ENCODE measurements at places on chromosomes 7 and 10.

DNA sequence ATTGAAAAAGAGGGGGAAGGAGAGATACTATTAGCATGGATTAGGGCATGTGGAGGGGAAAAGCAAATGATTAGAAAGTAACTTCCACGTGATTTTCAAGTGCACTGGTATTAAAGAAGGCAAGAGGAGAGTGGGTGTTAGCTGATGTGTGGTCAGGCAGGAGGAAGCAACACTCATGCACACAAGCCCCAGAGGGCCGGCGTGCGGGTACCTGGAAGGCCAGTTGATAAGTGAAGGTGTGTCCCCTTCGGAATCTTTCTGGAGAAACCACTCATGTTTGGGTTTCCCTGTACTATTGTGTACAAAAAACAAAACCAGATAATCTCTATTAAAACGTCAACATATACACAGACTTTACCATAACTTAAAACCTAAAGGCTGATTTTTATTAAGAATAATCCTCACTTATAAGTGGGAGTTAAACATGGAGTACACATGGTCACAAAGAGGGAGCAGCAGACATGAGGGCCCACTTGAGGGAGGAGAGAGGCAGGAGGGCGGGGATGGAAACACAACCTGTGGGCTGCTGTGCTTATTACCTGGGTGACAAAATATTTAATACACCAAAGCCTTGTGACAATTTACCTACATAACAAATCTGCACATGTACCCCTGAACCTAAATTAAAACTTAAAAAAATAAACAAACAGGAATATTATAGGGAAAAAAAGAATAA, 98.9 kb downstream of the SVIL start:
- no peak for DNase-seq

DNA sequence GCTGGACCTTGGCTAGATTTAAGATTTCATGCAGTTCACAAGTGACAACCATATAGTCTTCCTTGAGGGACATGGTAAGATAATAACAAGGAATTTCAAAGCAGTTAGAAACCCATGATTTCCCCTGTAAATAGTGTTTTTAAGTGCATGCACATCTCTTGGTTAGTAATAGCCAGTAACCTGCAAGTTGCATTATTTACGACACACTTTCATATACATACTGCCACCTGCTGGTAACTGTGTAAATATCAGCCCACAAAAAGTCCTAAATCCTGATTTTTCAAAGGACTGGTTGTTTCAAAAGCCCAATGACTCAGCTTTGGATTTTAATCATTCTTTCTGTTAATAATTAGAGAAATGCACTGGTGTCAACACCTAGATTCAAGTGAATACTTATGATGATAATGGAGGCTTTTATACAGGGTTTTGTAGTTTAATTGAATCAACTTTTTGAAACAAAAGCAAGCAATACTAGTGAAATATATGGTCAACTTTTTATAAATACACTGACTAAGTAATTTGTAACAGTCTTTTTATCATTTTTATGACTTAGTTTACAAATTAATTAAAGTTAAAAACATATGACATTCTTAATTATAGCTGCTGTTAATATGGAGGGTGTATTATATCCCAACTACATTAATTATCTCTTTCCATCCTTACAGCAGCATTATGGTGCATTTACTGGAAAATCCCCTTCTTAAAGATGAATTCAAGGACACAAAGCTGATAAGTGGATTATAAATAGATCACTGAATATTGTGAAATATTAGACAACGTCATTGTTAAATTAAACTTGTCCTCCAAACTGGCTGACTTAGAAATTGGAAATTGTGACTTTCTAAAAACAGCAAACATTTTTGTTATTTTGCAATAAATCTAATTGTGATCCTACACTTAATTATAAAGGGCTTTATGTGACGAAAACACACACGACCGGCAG, 367.7 kb upstream of the SEMA3D start:
- peak; percentile 1 for DNase-seq

DNA sequence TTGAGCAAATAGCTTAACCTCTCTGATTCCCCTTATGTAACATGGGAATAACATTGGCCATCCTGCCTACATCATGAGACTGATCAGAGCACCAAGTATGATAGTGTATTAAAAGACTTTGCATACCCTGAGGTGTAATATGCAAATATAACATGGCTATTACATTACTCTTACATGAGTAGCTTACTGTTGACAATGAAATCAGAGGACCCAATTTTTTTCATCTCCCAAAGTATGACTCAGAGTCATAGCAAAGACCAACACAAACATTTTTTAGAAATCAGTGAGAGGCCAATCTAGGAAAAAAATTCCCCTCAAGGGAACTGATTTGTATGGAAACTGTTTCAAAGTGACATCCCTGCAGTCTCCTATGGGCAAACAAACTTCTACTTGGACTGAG, 47.0 kb upstream of the TMEM140 start:
- no peak for DNase-seq

- no peak for DNase-seq
Measured at GRCh38 chr10:132878091-132878729, 64.2 kb downstream of the CFAP46 start.

GRCh38 chr10:63236113-63236935, 103.2 kb downstream of the NRBF2 start:
- no peak for DNase-seq

DNA sequence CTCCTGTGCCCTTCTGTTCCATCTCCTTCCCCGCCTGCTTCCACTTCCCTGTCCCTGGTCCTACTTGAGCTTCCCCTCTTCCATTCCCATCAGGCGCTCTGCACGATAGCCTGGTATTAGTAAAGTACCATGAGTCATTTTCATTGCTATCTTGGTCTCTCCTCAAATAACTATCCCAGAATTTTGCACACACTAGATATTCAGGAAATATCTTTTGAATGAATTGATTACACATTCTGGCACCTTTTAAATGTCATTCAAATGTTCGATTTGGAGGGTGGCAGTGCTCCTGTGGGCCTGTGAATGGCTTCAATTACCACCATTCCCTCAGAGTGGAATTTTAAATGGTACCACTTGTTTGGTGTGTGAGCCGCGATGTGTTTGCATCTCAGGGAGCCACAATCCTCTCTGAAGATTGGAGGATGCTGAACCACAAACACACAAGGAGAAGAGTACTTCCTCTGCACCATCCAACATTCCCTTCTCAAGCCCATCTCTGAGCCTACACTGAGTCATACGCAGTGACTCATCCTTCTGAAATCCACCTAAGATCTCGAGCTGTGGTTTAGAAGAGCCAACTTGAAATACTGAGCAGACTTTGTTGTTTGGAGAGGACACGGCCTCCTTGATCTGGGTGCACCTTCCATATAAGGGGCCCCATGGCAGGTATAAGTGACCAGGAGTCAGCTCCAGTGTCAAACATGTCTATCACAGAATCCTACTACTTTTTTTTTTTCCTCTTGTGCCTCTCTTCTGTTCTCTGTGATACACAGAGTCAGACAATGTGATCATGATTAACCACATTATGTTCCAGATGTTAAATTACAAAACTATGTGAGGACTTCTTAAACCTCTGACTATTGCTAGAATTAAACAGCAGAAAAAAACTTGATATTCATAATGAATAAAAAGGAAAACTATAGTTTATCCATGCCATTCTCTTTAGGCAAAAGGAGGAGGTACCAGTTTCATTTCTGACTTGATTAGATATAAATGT, 81.9 kb downstream of the BMPER start:
- DNase-seq, result no peak

DNA sequence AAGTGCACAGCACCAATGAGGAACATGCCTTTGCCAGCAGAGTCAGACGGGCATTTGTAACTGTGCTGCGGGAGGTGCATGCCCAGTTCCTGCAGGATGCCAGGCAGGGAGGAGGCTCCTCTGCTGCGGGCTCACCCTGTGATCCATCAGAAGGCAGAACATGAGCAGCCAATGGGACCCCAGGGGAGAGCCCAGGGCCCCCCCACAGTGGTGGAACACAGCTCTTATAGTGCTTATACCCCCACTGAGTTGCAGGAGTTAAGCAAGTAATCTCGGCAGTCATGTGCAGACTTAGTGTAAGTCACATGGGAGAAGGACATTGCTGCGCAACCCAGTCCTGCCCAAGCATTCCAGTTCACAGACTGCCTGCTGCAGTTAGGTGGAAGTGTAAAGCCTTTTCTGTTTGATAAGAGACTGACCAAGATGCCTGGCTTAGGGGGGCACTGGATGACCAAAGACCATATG, 120.3 kb upstream of the TMEM106B start:
- DNase-seq, result no peak

- DNase-seq, result peak; percentile 45
Measured at GRCh38 chr7:150357270-150357669, 11.4 kb upstream of the REPIN1 start.

DNA sequence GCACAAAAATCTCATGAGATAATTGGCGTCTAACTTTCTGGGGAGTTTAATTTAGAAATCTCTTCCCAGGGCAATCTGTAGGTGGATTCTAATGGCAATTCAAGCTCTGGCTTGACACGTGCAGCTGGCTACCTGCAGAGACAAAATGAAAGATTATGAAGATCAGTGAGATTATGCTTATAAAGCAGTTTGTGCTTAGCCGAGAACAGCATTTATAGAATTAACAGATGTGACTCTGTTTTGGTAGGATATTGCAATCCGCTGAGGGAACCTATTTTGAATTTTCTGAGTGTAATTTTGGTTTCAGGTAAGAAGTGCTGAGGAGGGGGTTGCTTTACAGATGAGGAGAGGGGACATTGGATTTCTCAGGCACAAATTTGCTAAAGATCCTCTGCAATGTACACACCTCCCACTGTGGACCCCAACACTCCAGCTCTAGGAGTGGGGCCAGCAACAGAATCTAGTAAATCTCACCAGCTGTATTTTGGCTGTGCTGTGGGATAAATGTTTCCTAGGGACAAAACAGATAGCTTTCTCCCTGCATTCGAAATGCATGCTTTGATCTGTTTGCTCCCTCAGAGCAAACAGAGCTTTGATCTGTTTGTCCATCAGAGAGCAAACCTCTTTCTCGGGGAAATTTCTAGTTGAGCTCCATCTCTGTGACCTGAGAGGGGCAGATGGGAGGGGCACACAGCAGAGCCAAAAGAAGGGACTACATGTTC, 7.4 kb downstream of the GJD4 start:
- DNase-seq, result no peak

All from stimulated activated CD4-positive, alpha-beta T cell treated with anti-CD3 and anti-CD28 coated beads, Interleukin-2, amount 100 ng/mL, for 48 hours (primary cell).